Vagina (tissue), 2 donors: ENCODE measurements at places on chromosomes 5 and 9.

GRCh38 chr5:172283862-172284610, 472 bp upstream of the UBTD2 start:
- H3K4me1 ChIP-seq = peaks cover 20% of the 10 kb centered on the region
- H3K27ac ChIP-seq = peak overlapping the region; percentile 95
- no peak for DNase-seq
- no peaks in the 10 kb centered on the region for H3K27me3 ChIP-seq

GRCh38 chr5:167639273-167639672, 652.2 kb upstream of the WWC1 start:
- no peaks in the 10 kb centered on the region for H3K27me3 ChIP-seq
- no peak for DNase-seq
- H3K4me1 ChIP-seq = no peaks in the 10 kb centered on the region
- H3K4me3 ChIP-seq = no peak overlapping the region

- no peaks in the 10 kb centered on the region for H3K36me3 ChIP-seq
- peak overlapping the region; percentile 8 for H3K27ac ChIP-seq
- no peak overlapping the region for H3K4me3 ChIP-seq
- no peak for DNase-seq
- H3K4me1 ChIP-seq = peaks cover 25% of the 10 kb centered on the region
Observed at GRCh38 chr5:78747055-78747454, 98.5 kb upstream of the LHFPL2 start.

- H3K36me3 ChIP-seq = no peaks in the 10 kb centered on the region
- no peak overlapping the region for H3K4me3 ChIP-seq
- no peak overlapping the region for H3K27ac ChIP-seq
- no peak for DNase-seq
Observed at GRCh38 chr5:59433174-59433573, 460.4 kb downstream of the PDE4D start.

- no peak overlapping the region for H3K27ac ChIP-seq
- no peaks in the 10 kb centered on the region for H3K27me3 ChIP-seq
- no peak overlapping the region for H3K4me3 ChIP-seq
- no peak for DNase-seq
- H3K36me3 ChIP-seq = no peaks in the 10 kb centered on the region
Observed at GRCh38 chr5:131976414-131977211, 31.1 kb upstream of the MEIKIN start.

GRCh38 chr9:91942201-91942600, 7.8 kb downstream of the ROR2 start:
- no peaks in the 10 kb centered on the region for H3K36me3 ChIP-seq
- DNase-seq = no peak
- peaks cover 24% of the 10 kb centered on the region for H3K4me1 ChIP-seq
- no peak overlapping the region for H3K27ac ChIP-seq
- no peak overlapping the region for H3K4me3 ChIP-seq
